Adipocyte (in vitro differentiated cells): ENCODE measurements at places on chromosomes 7 and 10.

DNA sequence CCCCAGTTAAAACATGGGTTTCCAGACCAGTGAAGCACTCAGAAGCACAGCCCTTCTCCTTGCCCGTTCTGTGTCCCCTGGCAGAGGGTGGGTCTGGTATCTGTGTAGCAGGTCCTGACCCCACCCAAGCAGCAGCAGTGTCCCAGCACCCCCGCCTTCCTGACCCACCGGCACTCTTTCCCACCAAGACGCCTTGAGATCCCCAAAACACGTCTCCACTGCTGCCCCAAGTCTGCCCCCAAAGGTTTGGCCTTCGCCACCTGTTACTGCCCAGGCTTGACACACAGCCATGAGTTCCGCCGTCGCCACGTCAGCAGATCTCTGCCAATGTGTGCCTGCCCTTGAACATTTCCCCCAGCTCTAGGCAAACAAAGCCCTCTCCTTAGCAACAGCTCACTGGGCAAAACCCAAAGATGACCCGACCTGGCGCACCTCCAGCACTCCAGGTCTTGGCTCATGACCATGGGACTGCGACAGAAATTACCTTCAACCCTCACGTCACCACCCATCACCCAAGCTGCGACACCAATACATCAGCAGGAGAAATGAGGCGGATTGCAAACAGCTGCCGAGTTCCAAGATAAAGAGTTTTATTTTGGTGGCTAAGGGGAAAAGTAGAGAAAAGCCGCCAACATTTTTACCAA is 75.6 kb downstream of the CTBP2 start:
- DNase-seq, result no peak

- DNase-seq, result peak; percentile 44
These were observed 120.8 kb downstream of the TNS3 start for GRCh38 chr7:47461161-47461560.

- DNase-seq, result no peak
These were observed 61.3 kb downstream of the AKR1D1 start for GRCh38 chr7:138137423-138138171.

DNA sequence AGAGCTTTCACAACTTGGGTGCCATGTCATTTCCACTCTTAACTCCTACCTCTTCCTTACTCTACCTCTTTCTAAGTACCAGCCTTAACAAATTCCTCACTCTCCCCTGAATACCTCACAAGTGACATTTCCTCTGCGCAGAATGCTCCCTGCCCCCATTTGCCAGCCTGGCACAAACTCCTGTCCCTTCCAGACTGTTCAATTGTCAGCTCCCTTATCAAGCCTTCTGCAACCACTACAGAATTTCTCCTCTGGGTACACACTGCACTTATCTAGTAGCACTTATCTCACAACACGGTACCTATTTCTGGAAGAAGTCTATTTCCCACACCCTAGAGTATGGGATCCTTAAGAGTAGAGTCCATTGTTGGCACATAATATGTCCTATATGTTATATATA is 39.1 kb upstream of the ANAPC16 start:
- no peak for DNase-seq

DNA sequence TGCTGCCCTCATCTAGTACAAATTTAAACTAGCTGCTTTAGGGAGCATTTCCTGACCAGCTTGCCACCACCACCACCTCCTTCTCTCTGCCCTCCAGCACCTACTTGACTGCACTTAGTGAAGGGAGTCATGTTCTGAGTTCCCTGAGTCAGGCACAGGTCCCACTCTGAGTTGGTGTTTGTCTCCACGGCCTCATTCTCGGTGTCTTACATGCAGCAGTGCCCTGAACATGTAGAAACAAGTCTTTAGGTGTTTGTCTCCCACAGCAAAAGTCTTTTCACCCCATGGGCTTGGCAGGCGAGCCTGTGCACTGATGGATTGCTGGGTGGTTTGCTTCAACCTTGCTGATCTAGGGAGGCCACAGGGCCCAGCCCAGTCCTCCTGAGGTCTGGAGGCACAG is 16.9 kb downstream of the TSPAN14 start:
- DNase-seq, result no peak
